ENCODE measurements at places on chromosomes 3 and 15.

DNA sequence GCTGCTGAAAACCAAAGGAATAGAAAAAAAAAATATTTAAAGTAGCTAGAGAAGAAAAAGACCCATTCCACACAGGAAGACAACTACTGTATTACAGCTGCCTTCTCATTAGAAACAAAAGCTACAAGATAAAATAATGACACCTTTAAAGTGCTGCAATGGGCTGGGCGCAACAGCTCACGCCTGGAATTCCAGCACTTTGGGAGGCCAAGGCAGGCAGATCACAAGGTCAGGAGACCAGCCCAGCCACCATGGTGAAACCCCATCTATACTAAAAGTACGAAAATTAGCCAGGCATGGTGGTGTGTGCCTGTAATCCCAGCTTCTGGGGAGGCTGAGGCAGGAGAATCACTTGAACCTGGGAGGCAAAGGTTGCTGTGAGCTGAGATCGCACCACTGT, 31.0 kb downstream of the TRPM7 start:
- DNase-seq = no peak

- DNase-seq = no peak
Observed at GRCh38 chr3:58234516-58234931, 3.1 kb upstream of the ABHD6 start.

DNA sequence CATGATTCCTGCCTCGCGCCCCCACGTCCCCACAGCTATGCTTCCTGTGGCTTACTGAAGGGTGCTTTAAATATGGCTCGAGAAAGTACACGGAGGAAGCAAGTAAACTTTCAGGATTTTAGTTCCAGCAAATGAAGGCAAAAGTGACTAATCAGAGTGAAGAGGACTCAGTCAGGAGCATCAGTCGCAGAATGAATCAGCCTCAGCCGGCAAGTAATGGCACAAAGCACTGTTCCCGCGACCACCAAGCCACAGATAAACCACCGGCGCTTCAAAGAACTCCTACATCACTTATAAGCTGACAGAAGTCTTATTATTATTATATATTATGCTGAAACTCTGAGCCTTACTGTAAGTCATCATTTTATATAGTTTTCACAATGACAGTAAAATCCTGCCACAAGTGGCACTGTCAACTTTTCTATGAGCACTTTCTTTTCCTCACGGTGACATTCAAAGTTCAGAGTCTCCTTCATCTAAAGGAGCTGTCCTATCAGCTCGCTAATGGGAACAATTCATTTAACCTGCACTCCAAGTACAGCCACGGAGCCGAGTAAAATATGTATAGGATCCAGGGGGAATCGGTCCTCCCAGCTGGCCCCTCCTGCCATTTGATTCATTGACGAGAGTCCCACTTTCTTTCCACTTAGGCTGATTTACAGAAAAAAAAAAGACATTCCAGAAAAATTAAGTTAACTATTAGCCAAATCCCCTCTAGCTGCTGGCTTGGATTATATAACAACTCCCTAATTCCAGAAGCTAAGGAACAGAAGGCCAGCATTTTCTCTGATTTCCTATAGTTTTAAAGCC, 217.0 kb upstream of the ICE2 start:
- peak; percentile 90 for DNase-seq

GRCh38 chr3:76096836-76097588, 311.7 kb upstream of the ZNF717 start:
- DNase-seq = no peak

- no peak for DNase-seq
Observed at GRCh38 chr3:157107037-157107436, 52.9 kb downstream of the CCNL1 start.

GRCh38 chr3:16177962-16178627, 3.6 kb downstream of the GALNT15 start:
- DNase-seq = peak; percentile 84

GRCh38 chr3:43345246-43345645, 58.9 kb downstream of the SNRK start:
- no peak for DNase-seq

DNA sequence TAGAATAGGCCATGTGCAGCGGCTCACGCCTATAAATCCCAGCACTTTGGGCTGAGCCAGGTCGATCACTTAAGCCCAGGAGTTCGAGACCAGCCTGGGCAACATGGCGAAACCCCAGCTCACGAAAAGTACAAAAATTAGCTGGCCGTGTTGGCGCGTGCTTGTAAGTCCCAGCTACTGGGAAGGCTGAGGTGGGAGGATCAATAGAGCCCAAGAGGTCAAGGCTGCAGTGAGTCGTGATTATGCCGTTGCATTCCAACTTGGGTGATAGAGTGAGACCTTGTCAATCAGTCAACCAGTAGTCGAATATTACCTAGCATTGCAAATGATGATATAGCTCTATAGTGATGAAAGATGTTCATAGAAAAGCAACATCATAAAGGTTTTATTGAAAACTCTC, 51.9 kb downstream of the USP8 start:
- DNase-seq = no peak

DNA sequence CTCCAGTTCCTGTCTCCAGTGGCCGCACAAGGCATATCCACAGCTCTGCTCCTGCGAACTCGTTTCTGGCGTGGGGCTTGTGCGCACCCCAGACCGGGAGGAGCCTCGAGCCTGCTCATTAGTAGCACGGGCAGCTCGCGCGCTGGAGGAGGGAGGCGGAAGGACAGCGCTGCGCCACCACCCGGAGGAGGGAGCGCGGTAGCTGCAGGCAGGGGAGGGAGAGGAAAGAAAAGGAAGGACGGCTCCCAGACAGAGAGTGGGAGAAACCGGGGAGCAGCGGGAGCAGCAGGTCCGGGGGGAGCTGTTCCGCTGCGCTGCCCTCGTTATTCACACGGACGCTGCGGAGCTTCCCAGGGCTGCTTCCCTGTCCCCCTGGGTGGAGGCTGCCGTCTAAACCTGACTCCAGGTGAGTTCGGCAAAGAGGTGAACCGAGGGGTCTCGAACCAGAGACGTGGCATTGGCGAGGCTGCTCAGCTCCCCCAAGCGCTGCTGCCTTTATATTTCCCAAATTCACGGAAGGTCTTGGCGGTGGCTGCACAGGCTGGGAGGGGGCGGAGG, 121.3 kb upstream of the ZNF717 start:
- no peak for DNase-seq

GRCh38 chr15:24955531-24955921, 739 bp downstream of the SNRPN start:
- peak; percentile 64 for DNase-seq

DNA sequence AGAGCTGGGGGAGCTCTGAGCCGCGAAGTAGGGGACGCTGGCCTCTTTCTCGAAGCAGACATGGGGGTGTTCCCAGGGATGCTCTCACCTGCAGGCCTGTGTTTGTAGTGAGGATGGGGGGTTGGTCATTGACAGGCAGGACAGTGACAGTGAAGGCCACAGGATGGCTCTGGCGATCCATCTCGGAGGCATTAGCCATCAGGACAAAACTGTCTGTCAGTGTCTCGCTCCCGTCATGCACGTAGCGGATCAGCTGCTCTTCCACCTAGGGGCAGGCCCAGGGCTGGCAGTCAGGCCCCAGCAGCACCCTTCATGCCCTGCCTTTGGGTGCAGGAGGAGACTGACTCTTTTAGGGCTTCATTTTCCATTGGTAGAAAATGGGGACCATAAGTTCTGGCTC, 28.0 kb downstream of the CSPG4 start:
- no peak for DNase-seq

GRCh38 chr3:131421301-131421700, 39.7 kb downstream of the NUDT16 start:
- no peak for DNase-seq

DNA sequence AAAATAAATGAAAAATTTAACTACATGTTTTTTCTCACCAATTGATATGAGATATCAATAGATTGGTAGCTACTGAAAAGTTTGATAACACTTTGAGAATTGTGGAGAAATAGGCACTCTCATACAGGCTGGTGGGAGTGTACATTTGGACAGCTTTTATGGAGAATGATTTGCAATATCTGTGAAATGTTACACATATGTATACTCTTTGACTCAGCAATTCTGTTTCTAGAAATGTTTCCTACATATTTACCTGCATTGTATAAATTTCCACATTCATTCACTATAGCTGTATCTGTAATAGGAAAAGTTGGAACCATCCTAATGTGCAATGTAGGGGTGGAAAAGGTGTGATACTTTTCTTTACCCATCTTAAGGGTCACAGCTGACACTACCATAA, 1.9 kb upstream of the KIF23 start:
- DNase-seq = no peak

DNA sequence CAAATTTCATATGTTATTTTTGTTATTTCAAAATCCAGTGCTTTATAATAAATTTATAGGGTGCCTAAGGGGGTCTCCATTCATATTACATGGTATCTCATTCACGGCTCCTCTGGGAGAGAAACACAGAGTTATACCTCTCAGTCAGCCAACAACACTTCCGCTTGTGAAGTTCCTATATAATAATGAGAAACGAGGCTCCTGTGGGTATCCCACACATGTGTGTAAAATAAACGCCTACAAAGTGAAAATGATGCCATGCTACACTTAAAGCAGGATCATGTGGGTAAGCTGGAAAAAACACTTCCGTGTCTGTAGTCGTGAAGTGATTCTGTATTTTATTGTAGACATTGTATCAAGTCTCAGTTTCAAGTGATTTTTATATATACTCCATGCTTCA, 218.8 kb upstream of the ICE2 start:
- DNase-seq = no peak

DNA sequence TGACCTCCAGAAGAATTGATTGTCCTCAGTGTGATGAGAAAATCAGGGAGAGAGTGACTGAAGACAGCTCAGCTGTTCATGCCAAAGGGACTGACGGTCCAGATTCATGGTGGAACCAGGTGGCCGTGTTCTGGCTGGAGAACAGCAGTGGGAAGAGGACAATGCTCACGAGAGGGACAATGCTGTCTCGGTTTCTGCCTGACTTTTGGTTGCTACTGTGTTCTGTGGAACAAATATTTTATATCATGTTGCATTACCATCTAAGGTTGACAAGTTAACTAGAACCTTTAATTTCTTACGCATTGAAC, 58.0 kb upstream of the ULK4 start:
- no peak for DNase-seq

- no peak for DNase-seq
Observed at GRCh38 chr3:193599393-193599792, 6.4 kb downstream of the OPA1 start.

DNA sequence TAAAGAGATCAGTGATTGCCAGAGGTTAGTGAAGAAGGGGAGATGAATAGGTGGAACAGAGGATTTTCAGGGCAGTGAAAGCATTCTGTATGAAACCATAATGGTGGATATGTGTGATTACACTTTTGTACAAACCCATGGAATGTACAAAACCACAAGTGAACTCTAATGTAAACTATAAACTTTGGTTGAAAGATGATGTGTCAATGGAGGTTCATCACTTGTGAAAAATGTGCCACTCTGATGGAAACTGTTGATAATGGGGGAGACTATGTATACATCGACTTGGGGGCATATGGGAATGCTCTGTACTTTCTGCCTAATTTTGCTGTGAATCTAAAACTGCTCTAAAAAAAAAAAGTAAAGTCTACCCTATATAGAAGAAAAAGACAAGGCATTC, 68.7 kb upstream of the ARHGEF3 start:
- no peak for DNase-seq

GRCh38 chr3:33787328-33788009, 11.0 kb upstream of the PDCD6IP start:
- DNase-seq = peak; percentile 82

DNA sequence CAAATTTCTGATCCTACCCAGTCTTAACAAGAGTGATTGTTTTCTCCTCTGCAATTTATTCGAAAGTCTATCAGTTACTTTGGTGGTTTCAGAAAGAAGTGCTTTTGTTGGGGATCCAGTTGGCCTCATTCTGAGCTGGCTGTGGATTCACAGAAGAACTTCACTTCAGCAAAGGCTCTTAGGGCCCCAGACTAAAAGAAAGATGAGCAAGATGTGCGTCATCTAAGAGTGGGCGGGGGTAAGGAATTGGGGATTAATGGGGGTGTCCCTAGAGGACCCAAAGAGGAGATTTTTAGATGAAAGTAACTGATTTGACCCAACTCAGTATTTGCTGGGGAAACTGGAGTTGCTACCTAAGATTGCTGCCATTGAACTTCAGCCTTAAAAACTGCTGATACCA, 63.9 kb upstream of the TSEN2 start:
- no peak for DNase-seq

GRCh38 chr3:98233468-98233867, 30.6 kb upstream of the OR5H6 start:
- DNase-seq = no peak

GRCh38 chr15:39713846-39714245, 68.8 kb downstream of the FSIP1 start:
- no peak for DNase-seq

GRCh38 chr3:45414823-45415222, 26.4 kb downstream of the LARS2 start:
- DNase-seq = no peak

DNA sequence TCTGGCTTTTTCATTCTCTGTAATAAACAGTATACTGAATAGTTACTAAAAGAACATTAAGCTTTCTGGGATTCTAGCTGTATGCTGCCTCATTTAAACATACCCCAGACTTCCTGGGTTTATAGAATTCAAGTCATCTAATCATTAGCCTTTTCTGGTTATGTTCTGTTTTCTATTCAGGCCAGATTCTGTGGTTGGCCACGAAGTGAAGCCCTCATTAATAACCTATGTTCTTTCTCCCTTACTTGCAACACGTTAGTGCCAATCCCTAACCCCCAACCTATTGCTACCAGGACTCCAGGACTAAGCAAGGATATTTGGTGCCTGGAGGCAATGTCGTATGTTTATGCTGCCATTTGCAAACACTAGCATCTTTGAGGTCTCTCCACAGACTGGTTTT, 28.6 kb upstream of the MTMR10 start:
- DNase-seq = no peak

DNA sequence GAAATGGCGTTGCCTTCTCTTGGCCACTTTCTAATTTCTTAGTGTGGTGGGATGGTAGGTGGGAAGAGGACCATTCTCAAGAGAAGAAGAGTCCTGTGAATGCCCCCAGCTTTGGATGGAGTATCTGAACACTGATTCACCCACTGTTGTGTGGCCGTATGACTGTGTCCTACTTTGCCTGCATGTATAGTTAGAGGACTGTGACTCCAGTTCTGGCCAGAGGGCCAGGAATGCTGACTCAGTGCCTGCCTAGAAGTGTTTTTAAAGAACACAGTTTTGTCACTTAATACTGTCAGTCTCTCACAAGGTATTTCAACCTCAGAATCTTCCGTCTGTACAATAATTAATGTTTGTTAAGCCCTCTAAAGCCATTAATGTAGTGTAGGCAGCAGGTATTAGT, 2.1 kb downstream of the SEC61A1 start:
- DNase-seq = no peak

DNA sequence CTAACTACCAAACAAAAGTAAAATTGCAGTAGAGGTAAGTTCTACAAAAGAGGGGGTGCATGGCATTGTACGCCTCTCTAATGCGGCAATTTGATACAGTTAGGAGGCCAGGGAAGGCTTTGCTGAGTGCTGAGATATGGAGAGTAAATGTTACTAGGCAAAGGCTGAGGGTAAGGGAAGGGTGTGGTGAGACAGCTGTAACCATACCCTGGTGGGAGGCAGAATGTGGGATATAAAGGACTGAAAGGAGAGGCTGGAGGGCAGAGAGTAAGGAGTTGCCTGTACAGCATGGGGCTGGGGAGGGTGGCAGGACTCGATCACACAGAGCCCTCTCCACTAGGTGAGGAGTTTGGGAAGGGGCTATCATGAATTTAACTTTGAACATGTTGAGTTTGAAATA, 106.3 kb downstream of the PDCD6IP start:
- no peak for DNase-seq

All from activated effector memory CD4-positive, alpha-beta T cell treated with anti-CD3 and anti-CD28 coated beads, Interleukin-2, amount 50 U/mL, for 16 hours (primary cell).